Globus pallidus (tissue), 1 donor: ENCODE measurements at places on chromosomes 5 and 9.
A peak's percentile ranks its signal among the peaks of the same experiment; 100 is the strongest.

GRCh38 chr5:8521991-8522390 is 653.0 kb downstream of the MTRR start:
- no peak for DNase-seq

DNA sequence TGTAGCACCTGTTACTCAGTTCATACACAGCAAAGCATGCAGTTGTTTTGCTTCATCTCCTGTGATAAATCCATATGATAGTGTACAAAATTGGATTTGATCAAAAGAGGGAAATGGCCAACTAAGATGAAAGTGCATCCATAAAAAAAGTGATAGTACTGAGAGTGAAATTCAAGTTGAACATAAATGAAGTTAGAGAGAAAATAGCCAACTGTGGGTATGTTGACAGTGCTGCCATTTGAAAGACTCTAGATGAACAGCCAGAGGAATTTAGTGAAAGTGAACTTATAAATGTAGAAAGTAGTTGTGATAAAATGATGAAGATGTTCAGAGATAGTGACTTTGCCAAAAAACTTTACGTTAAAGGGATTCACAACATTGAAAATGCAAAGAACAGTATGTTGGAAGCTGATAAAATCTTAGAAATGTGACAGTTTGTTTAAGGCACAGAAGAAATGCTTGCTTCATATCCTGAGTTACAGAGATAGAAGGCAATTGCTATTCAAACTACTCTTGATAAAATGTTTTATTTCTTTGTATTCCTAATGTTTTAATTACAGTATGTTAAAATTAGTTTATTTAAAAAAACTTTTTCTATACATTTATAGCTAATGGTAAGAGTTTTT is 119.7 kb downstream of the DMXL1 start:
- no peak for DNase-seq

- peak; percentile 79 for DNase-seq
Measured at GRCh38 chr5:97142521-97143254, at the start of gene LIX1. Gene LIX1, minus strand, starts transcription at chr5:97142611. Its CDS starts 35 bp downstream, at chr5:97142576.

DNA sequence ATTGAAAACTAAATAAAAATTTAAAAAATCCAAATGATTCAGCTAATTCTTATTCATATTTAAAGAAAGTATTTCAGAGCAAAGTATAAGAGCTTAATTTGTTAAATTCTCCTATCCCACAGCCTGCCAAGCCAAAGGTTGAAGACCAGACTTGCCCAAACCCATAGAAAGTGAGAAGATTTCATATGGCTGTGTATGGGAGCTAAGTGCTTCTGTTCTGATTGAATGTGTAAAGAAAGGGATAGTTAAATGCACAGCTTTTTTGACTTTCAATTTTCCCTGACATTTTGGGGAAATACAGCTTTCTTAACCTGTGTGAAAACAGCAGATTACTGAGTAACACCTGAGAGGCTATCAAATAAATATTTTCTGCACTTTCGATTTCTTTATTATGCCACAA is 125.0 kb upstream of the MTAP start:
- DNase-seq = no peak

GRCh38 chr5:96579711-96580110 is 82.5 kb upstream of the CAST start:
- DNase-seq = no peak

- peak; percentile 49 for DNase-seq
Measured at GRCh38 chr5:160507221-160507721, 85.6 kb downstream of the PTTG1 start.

DNA sequence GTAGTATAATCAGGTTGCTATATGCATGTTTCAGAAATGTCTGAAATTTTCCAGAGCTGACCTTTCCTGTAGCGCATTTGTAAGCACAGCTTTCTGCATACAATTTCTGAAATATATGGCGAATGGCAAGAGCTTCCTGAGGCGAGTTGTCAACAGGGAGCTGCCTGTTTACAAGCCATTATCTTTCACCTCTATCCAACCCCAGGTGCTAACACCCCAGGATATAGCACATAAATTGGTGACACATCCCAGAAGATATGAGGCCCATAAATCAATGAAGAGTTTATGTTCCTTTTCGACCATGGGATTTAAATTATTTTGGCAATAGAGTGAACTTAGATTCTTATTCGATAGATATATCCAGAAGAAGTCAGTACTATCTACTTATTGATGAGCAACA is 379.8 kb downstream of the KDM4C start:
- DNase-seq = no peak

- DNase-seq = no peak
Measured at GRCh38 chr5:136522217-136522956, 157.0 kb upstream of the TRPC7 start.
